Left lobe of liver (tissue), 2 donors: ENCODE measurements at places on chromosomes 7 and 10. TPM values are rescaled to one million over a fixed set of nuclear protein-coding genes. Genes with fewer than 3 reads are reported as not detected.

TNKS2 gene
- total RNA-seq: 11.8 TPM

GRCh38 chr10:30645340-30645827, 15.8 kb upstream of the LYZL2 start:
- no peak for DNase-seq

DNA sequence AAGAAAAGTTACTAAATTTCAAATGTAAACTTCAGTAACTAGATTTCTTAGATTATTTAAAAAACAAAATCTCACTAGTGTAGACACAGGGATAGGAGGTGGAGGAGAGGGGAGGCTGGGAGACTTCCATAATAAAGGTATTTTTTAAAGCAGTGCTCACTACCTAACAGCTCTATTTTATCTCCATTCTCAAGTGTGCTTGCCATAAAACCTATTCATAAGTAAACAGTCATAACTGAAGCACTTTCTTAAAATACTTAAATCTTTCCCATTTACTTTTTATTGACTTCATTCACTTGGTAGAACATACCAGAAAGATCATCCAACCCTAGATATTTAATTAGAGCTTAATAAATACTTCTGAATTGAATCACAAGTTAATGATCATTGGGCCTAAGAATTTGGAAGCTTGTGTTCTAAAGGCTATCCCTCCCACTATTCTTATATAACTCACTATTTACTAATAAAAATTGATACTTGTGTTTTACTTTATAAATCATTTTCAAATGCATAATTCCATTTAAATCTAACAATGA, 107.4 kb downstream of the SNX13 start:
- no peak for DNase-seq

ASZ1 gene
- total RNA-seq: not detected

GRCh38 chr10:74704629-74705357, 121.6 kb upstream of the KAT6B start:
- no peak for DNase-seq

TMEM229A gene
- not detected for total RNA-seq

DGKI gene
- total RNA-seq: 0.35 TPM

- no peak for DNase-seq
These were observed 7.5 kb downstream of the AS3MT start for GRCh38 chr10:102876747-102877153.

DNA sequence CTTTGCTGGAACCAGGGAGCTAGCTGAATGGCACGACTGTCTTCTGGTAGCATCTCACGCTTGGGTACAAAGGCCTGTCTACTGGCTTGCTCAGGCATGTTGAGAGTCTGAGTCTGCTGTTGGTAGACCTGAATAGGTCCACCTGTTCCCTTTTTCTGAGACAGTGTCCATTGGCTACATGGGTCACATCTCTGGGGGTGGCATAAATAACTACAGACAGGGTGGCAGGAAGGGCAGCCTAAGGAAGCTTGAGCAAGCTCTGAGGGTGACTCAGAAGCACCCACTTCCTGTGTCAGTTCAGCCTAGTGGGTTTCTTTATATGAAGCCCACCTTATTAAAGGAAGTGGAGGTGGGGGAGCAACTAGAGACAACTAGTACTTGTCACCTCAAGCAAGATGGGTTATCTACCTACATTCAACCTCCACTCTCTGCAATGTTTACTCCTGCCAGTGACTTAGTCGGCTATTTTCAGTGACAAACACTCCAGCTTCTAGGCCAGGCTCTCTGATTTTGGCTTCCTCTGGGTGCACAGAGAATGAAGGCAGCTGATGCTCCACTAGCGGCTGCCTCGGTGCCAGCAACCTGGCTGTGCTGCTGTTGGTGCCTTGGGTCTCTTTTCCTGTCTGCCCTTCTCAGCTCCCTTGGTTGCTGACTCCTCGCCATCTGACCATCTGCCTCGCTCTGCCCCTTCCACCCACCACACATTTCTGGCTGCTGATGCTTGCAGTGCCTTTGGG, 5.7 kb upstream of the ZYX start:
- no peak for DNase-seq
